NCI-H2171 (cell line): ENCODE measurements at places on chromosomes 4 and X.

DNA sequence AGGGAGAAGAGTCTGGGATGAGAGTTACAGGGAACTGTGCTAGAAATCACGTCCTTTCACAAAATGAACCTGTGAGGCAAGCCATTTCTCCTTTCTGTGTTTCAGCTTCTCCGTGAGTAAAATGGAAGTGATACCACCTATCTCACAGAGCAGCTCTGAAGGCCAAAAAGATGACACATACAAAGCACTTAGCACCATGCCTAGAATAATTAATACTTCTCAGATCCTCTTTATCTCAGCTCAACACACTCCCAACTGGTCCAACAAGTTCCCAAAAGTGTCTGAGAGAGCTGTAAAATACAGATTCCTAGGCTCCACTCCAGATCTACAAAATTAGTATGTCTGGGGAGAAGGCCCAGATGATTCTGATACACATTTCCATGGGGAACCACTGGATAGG is 38.3 kb downstream of the LHFPL1 start:
- DNase-seq: no peak

- DNase-seq: no peak
These were observed 29.5 kb upstream of the TAPT1 start for GRCh38 chr4:16255730-16256129.

DNA sequence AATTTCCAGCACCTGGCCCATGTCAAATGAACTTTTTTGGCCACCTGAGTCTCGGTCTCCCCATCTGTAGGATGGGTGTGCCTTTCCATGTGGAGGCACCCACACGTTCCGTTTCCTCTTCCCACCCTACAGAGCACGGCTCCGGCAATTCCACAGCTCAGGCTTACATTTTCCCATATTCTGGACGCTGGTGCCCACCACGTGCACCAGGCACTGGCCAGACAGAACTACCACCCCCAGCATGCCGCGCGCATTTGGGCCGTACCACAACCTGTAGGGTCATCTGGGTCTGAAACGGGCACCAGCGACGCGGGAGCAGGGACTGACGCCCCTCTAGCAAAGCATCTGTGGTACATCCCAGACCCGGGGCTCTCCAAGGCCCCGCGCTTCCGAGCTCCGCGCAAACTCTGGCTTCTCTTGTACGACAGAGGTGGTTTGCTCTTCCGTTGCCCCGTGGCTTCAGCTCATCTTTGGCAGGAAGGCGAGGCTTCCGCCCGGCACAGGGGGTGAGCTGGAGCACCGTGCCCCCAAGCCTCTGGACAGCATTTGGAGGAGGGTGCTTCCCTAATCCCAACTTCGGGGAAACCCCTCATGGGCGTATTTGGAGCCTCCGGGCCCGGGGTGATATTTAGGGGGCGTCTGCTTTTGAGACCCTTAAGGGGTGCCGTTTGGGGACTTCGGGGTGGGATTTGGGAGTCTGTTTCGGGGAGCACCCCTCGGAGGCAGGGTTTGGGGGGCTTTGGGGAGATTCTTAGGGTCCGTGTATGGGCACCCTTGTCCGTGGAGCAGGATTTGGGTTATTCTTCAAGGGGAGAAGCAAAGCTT is 3.0 kb upstream of the UBA1 start:
- DNase-seq: peak; percentile 82

GRCh38 chrX:48695534-48695896 is 1.0 kb upstream of the SUV39H1 start:
- no peak for DNase-seq

DNA sequence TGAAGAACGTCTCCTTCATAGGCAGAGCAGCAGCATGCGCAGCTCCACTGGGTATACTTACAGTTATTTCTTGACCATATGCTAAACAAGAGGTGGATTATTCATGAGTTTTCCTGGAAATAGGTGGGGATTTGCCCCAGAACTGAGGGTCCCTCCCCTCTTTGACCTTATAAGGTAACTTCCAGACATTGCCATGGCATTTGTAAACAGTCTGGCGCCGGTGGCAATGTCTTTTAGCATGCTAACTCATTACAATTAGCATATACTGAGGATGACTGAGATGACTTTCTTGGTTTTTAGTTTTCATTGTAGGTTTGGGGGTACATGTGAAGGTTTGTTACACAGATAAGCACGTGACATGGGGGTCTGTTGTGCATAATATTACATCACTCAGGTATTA is 97.3 kb downstream of the MTNR1A start:
- DNase-seq: no peak

- DNase-seq: no peak
These were observed 101.0 kb downstream of the OPHN1 start for GRCh38 chrX:68332201-68332731.

DNA sequence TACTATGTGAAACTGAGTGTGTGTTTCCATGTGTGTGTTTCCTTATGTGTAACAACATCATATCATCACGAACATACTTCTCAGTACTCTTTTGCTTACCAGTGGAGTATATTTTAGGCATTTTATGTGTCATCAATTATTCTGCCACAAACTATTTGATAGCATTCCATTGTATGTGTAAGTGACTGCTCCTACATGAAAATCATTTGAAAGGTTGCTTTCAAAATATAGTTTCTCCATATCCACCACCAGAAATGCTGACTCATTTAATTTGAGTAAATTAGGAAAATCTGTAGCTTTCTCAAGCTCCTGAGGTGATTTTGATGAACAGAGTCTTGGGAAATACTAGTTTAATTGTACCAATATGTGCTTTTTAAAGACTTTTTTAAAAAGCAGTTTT is 376.2 kb downstream of the PCDH18 start:
- DNase-seq: no peak

DNA sequence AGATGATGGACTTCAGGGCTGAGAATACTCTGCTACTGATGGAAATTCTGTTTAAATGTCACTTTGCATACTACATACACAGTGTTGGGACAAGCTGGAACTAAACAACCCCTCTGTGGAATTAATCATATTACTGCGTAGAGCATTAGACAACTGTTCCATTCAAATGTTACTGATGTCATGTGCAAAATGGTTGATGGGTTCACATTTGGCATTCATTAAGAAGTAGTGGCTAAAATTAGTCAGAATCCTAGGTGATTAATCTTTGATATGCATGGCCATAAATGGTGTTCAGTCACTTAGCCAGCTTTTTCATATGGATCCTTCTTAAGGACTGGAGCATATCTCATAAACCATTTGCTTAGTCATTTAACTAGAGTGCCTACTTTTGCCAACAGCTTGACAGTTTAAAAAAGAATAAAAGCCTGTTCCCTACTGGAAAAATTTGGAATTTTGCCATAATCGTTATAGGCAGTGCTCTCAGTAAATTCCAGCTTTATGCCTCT is 105.2 kb downstream of the RNF150 start:
- DNase-seq: peak; percentile 14

- no peak for DNase-seq
These were observed 22.5 kb downstream of the MMGT1 start for GRCh38 chrX:135951291-135951690.

- DNase-seq: no peak
These were observed 3.4 kb downstream of the ATP1B4 start for GRCh38 chrX:120365320-120365719.

DNA sequence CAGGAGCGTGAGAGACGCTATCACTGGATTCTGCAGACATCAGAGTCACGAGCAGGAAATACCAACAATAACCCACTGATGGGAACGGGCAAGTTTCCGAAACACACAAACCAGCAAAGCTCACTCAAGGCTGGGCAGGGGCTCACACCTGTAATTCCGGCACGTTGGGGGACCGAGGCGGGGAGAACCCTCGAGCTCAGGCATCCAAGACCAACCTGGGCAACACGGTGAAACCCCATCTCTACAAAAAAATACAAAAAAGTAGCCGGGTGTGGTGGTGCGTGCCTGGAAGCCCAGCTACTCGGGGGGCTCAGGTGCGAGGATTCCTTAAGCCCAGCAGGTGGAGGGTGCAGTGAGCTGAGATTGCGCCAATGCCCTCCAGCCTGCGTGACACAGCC is 17.2 kb upstream of the GTPBP6 start:
- no peak for DNase-seq

GRCh38 chr4:94516067-94516466 is 64.3 kb downstream of the PDLIM5 start:
- no peak for DNase-seq

DNA sequence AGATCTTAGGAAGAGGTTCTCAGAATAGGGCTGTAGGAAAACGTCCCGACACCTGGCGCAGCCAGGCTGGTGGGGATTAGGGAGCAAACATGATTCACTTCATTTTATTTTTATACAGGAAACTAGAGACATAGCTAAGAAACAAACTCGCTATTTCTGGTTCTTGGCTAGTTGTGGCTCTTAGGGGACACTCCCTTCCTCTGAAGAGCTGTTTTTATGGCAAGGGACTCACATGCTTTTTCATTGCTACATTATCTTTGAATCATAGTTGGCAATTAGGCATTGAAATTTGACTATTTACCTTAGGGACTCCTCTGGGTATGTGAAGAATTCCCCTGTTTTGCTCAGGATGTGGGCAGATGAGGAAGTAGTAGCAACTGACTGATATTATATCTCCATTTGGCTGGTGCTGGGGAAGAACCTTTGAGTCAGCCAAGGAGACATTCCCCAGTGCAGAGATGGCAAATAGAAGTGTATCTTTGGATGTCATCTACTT is 174.5 kb downstream of the SMIM20 start:
- no peak for DNase-seq

DNA sequence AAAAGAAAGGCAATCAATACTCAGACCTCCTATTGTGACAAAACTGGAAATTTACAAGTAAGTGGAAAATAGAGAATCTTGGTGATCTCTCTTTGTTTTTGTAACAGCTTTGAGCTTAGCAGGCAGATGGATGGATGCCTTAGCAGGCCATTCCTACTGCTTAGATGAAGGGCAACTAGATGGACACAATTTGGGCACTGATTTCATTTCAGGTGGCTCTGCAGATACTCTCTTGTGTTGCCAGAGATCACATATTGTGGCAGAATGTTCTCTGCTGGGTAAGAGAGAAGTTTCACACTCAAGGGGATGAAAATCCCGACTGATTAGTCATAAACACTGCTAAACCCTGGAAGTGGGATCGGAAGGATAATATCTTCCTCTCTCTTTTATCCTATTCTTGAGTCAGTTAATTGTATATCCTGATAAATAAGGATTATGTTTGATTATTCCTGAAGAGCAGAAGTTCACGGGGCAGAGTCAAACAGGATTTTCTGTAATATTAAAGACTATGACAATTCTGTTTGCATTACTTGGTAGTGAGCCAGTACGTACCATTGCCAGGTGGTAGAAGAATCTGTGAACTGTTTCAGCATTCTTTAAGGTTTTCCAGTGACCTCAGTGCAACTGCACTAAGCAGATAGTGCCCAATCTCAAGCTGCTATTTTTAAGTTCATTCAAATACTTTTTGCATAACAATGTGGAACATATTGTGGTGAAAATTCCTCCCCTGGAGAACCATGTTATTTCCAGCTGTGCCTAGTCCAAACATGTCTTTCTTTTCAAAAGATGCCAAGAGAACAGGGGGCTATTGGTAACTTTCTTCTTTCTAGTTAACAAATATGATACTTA is 974.3 kb downstream of the FSTL5 start:
- no peak for DNase-seq

GRCh38 chr4:185307136-185307950 is 88.4 kb downstream of the LRP2BP start:
- DNase-seq: no peak

DNA sequence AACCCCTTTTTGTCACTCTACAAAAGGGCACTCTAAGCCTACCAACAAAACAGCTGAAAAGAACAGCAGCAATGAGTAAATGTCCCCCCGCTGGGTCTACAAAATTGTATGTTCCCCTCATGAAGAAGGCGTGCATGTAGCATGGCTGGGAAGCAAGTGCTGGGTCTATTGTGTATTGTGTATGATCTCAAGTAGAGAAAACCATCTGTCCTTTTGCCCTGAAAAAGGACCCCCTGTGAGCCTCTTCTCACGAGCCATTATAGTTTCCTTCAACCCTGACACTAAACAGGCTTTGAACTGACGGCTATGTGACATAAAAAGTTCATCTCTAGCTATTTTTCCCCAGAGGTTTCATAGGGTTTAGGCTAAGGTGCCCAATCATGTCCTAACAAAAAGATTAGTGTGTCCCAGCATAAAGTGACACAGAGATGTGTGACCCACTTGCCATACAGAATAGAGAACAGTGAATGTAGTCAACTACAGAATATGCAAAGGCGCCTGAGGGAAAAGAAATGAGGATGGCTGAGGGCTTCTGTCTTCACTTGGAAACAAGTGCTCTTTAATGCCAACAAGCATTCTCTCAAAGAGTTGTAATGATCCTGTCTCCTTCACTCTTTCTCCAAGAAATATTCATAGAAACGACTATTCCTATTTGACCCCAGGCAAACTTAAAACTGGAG is 27.3 kb downstream of the COL25A1 start:
- no peak for DNase-seq

DNA sequence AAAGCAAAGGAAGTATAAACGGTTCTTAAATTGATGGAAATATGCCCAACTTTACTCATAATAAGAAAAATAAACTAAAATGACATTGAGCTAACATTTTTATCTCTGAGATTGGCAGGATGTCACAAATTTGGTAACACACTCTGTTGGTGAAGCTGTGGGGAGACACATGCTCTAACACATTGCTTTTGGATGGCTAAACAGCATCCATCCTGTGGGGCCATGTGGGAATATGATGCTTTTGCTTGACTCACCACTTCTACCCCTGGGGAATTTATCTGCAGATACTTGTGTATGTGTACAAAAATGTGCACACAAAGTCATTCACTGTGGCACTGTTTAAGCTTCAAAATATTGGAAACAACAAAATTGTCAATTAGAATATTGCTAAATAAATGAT is 100.2 kb downstream of the ANAPC4 start:
- DNase-seq: no peak

- no peak for DNase-seq
These were observed 44.9 kb downstream of the MMRN1 start for GRCh38 chr4:89939546-89939945.

GRCh38 chrX:154300816-154301215 is 5.2 kb downstream of the TKTL1 start:
- no peak for DNase-seq

DNA sequence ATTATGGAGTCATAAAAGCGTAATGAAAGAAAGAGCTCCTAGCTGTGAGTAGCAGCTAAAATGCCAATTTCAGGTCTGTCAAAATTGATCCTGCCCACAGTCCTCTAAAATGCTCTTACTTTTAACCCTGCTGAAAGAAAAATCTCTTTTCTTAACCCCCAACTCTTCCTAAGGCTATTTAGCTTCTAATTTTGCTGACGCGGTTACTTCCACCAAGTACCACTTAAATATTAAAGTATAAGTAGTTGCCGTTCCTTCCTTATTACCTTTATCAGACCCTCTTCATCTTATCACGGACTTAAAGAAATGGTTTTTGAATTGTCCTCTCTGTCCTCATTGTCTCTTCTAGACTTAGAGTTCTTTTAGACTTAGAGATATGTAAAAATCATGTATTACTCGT is 272.2 kb downstream of the FRMPD4 start:
- no peak for DNase-seq

- DNase-seq: no peak
These were observed 177.5 kb downstream of the NAA11 start for GRCh38 chr4:79148369-79148768.
